ENCODE measurements at places on chromosomes 7 and 10.

DNA sequence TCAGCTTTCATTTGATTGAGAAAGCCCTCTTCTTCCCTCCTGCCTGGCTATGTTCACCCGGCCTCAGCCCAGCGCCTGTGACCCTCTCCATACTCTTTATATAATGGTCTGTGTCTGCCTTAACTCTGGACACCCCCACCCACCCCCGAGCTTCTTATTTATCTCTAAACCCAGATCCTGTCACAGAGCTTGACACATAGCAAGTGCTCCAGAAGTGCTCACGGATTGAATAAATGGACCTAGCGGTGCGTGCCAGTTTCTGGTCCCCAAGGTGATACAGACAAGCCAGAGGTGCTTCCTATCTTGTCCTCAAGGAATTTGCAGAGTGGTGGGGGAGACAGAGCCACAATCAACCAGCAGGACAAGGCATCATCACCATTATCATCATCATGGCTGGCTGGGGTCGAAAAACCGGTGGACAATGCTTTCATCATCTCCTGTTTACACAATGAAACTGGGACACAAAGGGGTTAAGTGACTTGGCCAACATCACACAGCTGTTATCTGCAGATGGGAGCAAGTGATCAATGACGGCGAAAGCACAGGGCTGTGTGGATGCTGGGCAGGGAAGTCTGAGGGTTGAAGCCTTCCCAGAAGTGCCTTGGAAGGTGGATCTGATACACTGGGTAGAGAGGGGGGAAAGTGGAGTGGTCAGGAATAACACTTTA lies 2.2 kb upstream of the LOXL4 start:
- DNase-seq = no peak

DNA sequence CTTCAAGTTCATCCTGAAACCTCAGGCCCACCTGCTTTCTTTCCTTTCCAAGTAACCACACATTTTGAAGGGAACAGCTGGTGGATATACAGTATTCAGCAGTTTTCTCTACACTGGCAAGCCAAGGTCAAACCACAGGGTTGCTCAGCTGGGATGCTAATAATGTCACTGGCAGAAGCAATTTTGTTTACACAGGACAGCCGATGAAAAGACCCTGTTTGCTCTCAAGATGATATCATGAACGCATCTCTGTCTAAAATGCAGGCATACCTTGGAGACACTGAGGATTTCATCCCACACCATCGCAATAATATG lies 186.2 kb downstream of the USP6NL start:
- peak; percentile 5 for DNase-seq

- no peak for DNase-seq
Observed at GRCh38 chr10:23399701-23400144, 39.2 kb upstream of the OTUD1 start.

- DNase-seq = no peak
Observed at GRCh38 chr7:40310258-40310657, 175.5 kb downstream of the SUGCT start.

DNA sequence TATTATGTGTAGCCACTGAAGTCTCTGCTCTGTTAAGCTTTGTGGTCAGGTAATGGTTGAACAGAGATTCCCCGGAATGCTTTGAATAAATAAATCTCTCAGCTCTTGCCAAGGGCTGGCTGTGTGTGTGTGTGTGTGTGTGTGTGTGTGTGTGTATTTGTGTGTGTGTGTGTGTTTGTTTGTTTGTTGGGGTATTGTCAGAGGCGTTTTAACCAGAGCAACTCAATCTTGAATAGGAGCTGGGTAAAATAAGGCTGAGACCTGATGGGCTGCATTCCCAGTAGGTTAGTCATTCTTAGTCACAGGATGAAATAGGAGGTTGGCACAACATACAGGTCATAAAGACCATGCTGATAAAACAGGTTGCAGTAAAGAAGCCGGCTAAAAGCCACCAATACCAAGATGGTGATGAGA lies 256.2 kb upstream of the CACNA2D1 start:
- no peak for DNase-seq

DNA sequence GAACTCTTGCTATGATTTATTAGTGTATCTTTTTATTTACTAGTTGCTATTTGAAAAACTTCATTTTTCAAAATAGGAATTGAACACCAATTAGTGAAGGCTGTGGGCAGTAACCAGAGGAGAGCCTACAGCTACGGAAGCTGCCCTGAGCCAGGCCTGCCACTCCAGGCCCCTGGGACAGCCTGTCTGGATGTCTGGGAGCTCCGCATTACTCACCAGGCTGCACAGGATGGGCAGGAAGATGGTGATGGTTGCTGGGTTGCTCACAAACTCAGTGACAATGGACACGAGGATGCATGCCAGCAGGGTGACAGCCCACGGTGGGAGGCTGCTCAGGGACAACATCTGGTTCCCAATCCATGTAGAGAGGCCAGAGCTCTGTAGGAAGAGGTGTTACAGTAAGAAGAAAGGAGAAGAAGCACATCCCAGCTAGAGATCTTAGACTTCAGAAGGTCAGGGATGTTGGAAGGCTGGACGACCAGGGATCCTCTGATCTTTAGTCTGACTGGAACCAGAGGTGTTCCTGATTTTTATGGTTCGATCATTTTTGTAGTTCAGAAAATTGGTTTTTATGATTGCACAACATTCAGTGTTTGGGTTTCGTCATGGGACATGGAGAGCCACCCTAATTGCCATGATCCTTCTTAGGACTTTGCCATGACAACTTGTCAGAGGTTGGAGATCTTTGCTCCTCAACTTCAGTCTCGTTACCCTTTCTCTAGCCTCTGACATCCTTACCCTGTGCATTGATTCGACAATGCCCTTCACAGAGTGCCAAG lies 23.2 kb downstream of the STMP1 start:
- DNase-seq = no peak

GRCh38 chr10:102504976-102505300 lies 1.2 kb downstream of the SUFU start:
- no peak for DNase-seq

- no peak for DNase-seq
Observed at GRCh38 chr10:78290131-78290750, 256.6 kb downstream of the RPS24 start.

Measured in NCI-H526 treated with DMSO at 0.1 percent for 48 hours (cell line).